ENCODE measurements at places on chromosomes 2 and 18. TPM values are rescaled to one million over a fixed set of nuclear protein-coding genes. Genes with fewer than 3 reads are reported as not detected.

ASB1 gene
- 20.8 TPM for polyA plus RNA-seq

ACMSD gene
- polyA plus RNA-seq = 0.34 TPM

EVX2 gene
- polyA plus RNA-seq = not detected

TBR1 gene
- 0.01 TPM for polyA plus RNA-seq

AGXT gene
- polyA plus RNA-seq = 0.66 TPM
